ENCODE measurements at places on chromosomes 12 and 14.

- no peak for DNase-seq
Observed at GRCh38 chr14:60805841-60806430, 71.4 kb downstream of the MNAT1 start.

- peak; percentile 42 for DNase-seq
Observed at GRCh38 chr12:1812650-1813302, 7.6 kb upstream of the LRTM2 start.

GRCh38 chr14:73502017-73502619 is 11.4 kb downstream of the RIOX1 start:
- no peak for DNase-seq

- no peak for DNase-seq
Observed at GRCh38 chr14:63046339-63047268, 1.3 kb upstream of the KCNH5 start.

DNA sequence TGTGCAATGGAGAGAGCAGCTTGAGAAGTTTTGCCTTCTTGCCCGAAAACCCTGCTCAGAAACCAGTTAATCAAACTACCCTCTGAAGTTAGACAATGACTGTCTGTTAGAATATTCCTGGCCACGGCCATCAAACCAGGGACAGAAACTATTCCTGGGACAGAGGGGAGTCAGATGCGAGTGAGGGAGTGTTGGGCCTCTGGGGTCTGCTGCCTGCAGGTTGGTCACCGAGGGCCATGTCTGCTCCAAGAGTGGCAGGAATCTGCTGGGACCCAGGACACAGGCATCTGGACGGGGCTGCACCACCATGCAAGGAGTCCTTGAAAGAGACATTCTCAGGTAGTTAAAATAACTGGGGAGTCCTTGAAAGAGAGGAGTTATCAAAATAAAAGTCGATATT is 16.9 kb upstream of the EIF2B2 start:
- no peak for DNase-seq

DNA sequence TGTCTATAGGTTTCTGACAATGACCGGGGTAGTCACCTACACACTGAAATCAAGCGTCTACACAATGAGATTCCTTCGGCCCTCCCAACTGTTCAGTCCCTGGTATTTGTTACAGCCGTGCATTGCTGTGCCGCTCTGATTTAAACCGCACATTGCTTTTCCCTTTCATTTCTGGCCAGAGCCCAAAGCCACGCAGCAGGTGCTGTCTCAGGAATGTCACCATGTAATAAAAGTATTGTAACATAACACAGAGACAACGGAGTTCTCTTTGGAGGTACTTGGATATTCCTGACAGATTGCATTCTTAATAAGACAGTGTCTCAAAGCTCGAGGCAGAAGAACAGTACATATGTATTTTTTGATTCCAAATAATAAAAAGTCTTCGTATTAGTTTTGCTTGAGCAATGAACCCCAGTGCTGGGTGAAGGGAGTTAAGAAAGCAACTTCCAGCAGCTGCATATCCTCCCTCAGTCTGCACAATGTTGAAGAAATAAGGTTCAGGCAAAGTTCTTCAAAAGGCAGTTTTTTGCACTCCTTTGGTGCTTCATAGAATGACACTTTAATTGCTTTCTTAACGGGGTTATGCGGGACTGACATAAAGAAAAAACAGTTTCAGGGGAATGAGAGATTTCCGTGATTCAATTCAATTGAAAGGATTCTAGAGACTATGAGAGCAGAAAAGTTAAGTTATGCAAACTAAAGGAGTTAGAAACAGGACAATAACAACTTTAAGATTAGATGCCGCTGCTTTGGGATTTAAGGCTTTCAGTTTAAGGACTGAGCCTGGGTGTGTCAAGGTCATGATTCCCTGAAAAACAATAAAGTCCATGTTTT is 288.7 kb upstream of the FLRT2 start:
- DNase-seq = no peak

DNA sequence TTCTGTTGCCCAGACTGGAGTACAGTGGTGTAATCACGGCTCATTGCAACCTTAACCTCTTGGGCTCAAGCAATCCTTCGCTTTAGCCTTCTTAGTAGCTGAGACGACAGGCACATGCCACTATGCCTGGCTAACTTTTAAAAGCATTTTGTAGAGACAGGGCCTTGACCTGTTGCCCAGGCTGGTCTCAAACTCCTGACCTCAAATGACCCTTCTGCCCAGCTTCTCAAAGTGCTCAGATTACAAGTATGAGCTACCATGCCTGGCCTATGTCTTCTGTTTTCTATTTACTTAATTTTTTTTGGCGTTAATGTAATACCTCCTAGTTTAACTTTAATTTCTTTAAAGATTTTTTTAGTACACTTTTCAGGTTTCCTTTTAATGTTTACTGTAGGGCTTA is 20.6 kb upstream of the KLRF1 start:
- no peak for DNase-seq

- DNase-seq = no peak
Observed at GRCh38 chr12:116164250-116165035, 113.0 kb downstream of the MED13L start.

GRCh38 chr12:120799243-120800045 is 73.8 kb downstream of the ACADS start:
- no peak for DNase-seq

DNA sequence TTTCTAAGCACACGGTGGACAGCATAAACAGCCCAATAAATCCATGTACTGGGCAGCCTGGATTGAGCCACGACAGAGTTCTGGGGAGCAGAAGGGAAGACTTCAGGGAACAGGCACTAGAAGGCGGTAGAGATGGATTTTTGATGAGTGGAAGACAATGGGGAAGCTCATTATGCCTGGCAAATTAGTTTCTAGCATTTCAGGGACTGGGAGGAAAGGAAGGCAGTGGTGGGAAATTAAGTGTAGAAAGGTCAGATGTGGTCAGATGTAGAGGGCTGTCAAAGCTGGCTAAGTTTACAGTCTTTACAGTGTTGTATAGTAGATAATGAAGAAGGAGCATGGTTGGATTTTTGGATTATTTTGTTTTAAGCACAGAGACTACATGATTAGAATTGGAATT is 9.2 kb downstream of the EGLN3 start:
- no peak for DNase-seq

- DNase-seq = no peak
Observed at GRCh38 chr12:54525383-54525782, 24.0 kb upstream of the PDE1B start.

DNA sequence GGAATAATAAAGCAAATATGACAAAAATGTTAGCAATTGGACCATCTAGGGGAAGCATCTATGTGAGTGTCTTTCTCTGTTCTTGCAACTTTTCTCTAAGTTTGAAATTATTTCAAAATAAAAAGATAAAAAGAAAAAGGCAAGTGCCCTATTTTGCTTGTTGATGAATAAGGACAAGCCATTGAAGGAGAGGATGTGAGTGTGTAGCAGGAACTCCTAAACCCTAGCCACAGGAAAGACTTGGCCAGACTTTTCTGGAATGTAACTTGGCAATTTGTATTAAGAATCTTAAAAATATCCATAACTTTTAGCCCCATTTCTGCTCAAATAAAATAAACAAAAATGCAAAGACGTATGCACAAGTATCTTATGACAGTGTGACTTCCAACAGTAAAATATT is 279.4 kb downstream of the CACNA1C start:
- DNase-seq = no peak

DNA sequence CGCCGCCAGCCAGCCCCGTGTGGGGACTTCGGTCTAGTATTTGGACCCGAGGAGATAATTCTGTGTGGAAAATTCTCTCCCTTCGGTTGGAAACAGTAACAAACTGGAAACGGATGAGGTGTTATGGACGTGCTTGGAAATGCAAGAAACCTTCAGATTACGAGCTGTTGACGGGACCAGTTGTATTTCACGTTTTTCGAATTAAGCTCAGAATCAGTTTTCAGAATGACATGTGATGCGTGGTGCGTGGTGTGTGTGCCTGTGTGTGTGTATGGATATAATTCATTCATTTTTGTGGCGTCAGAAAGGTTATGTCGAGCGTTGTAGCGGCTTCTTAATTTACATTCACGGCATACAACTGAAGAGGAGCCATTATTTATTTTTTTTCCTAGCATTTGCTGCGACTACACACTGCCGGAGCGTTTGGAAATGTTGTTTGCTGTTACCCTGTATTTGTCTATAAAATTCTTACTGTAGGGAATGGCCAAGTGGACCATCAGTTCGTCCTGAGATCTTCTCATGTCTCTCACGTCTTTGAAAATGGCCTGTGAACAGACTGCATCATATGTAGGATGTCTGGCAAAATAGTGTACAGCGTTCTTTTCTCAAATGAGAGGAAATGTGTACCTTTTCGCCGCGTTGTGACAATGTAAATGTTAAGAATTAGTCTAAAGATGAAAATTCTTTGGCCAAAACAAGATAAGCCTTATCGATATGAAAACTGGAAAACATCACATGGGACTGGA is 1.3 kb downstream of the TRAF3 start:
- DNase-seq = peak; percentile 25

DNA sequence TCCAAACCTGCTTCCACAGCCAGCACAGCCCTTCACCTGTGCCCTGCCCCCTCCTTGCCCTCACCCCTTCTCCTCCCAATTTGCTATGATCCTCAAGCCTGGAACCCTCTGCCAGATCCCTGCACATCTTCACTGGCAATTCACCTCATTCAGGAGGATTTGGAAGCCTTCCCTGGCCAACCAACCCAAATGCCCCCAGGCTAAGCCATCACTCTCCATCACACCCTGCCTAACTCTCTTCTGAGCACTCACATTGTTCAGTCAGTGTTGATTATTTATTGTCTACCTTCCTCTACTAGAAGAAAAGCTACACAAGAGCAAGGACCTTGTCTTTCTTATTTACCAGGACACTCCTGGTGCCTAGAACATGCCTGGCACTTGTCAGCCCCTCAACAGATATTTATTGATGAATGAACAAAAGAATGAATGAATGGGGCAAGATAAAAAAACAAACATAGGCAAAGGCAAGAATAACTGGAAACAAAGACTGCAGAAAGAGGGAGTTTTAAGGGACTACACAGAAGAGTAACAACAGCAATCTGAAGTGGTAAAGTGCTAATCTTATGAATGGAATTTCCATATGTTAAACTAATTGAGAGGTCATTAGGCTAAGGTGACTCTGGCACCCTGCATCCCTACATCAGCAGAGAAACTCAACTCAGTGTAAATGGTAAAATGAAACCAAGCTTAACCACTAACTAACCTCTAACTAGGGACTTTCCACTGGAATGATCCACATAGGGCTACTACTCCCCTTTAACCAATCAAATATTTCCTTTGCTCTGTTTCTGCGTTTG is 33.4 kb downstream of the TMTC1 start:
- DNase-seq = no peak

GRCh38 chr12:53505555-53506449 is 1.5 kb downstream of the NPFF start:
- DNase-seq = no peak

GRCh38 chr12:34398366-34398705 is 376.0 kb downstream of the ALG10 start:
- DNase-seq = no peak

DNA sequence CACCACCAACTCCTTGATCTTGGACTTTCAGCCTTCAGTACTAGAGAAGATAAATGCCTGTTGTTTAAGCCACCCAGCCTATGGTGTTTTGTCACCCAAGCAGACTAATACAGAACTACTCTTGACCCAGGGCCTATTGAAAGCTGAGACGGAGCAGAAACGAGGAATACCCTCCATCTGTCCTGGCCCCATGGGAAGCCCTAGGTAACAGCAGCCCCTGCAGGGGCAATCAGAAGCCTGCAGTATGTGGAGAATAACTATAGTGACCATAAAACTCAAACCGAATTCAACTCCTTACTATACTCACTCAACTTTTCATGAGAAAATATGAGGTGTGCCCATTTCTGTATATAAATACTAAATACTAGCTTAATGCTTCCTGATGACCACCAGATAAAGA is 307.4 kb downstream of the NUAK1 start:
- DNase-seq = no peak

DNA sequence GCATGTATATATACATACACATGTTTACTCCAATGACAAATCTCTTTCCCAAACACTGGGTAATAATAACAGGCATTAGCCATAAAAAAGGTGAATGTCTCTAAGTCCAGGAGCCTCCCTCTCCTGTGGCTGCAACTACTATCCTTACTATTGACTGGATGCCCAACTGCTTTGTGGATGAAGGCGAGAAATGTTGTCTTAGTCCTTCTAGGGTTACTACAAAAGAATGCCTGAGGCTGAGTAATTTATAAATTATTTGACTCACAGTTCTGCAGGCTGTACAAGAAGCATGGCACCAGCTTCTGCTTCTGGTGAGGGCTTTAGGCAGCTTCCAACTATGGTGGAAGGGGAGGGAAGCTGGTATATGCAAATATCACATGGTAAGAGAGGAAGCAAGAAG is 366.0 kb upstream of the DDHD1 start:
- DNase-seq = no peak

DNA sequence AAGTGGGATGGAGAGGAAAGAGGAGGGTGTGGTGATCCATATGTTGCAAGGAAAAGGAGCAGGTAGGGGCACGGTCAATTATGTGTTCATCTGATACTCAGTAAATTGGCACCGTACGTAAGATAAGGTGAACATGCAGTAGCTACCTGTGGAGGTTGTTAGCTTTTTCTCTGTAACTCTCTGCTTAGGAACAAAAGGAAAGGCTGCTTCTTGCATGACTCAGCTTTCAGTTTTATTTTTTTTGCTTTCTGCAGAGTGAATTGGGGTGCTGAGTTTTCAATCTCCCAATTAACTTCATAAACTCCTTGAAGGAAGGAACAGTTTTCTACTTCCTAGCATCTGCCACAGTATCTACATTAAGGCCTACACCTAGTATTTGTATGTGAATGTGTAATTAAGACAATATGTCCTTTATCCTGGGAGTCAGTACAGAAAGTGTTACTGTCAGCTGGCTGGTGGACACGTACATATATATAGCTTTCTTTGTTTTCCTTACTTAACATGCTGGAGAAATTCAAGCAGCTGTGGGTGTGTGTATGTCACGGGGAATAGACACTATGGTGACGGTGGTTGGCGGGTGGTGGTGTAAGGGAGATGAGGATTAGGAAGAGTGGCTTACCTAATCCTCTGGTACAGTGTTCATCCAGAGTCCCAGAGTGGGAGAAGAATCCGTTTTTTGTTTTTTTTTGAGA is 40.1 kb upstream of the WNK1 start:
- peak; percentile 66 for DNase-seq

DNA sequence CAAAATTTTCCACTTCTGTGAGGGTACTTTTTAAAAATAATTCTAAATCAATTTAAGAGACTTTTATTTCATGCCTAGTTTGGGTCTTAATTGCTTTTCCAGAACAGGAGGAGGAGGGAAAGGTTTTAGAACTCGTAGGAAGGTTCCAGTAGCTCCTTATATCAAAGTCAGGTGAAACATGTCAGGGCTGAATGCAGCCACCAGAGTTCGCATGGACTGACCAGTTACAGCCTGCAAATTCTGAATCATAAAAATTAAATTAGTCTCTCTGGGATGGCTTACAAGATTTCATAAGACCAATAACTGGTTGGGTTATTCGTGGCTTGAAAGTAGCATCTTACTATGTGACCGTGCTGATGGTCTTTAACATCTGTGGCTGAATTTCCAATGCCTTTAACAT is 397 bp downstream of the BDKRB1 start:
- DNase-seq = no peak

- no peak for DNase-seq
Observed at GRCh38 chr14:57168138-57168679, 100.5 kb downstream of the EXOC5 start.

GRCh38 chr12:1815814-1816729 is 4.3 kb upstream of the LRTM2 start:
- DNase-seq = no peak

GRCh38 chr14:89760086-89760485 is 194.4 kb downstream of the EFCAB11 start:
- no peak for DNase-seq

All from globus pallidus (tissue), 1 donor.